ENCODE measurements at places on chromosomes 2 and 18.

- DNase-seq, result no peak
Observed at GRCh38 chr2:32008805-32009515, 1.8 kb downstream of the MEMO1 start.

DNA sequence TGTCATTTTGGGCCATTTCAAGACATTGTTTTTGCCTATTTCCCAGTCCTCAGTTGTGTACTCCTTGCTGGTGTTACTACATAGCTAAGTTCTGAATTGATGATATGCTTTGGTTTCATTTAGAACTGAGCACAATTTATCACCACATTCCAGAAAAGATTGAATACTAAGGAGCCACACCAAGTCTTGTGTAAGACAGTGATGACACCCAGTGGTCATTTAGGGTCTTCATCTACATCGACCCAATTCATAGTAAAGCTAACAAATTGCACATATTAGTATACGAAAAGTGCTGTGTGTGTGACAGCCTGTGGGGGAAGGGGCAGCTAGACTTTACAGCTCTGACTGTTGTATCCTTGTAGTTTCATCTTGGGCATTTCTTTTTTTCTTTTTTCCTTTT lies 10.9 kb upstream of the DLX2 start:
- DNase-seq, result no peak

GRCh38 chr2:230658877-230659652 lies 53.6 kb upstream of the CAB39 start:
- no peak for DNase-seq

- no peak for DNase-seq
Observed at GRCh38 chr2:152505495-152505906, 170.5 kb downstream of the FMNL2 start.

GRCh38 chr2:100592226-100592625 lies 29.4 kb downstream of the PDCL3 start:
- no peak for DNase-seq

DNA sequence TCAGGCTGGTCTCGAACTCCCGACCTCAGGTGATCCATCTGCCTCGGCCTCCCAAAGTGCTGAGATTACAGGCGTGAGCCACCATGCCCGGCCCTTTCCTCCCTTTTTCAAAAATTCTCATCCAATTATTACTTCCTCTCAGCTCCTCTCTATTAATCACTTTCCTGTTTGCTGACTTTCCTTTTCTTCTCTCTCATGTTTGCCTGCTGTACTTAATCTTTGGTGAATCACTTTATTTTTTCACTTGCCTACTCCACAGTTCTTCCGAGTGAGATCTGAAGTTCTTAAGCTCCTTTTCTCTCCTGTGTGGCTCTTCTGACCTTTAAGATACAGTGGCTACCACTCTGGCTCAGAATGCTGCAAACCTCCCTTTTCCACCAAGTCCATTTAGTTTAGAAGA lies 126.3 kb upstream of the SERTAD2 start:
- DNase-seq, result no peak

GRCh38 chr2:6186332-6187151 lies 494.4 kb downstream of the SOX11 start:
- DNase-seq, result no peak

DNA sequence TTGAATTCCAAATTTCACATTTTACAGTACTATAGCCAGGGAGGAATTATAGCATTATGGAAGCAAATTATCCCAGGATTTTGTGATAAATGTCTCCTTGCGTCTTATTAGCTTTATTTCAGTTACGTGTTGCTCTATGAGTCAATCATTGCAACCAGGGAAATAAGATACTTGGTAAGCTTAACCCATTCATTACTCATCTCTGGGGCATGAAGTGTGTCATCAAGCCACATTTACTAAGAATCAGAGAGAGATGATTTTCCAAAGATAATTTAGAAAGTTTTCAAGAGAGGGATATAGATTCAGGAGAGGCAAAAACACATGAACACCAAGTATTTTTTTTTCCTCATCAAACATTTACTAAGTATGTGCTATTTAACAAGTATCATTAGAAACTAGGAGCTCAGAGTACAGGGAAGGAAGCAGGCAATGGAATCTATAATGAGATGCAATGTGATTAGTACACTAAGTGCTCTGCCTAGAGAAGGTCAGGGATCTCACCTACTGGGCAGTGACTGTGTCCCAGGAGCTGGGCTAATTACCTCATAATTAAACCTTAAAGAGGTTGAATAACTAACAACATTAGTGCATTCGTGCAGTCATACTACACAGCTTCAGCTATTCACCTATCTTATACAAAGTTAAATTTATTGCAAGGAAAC lies 217.8 kb upstream of the NXPH2 start:
- no peak for DNase-seq

DNA sequence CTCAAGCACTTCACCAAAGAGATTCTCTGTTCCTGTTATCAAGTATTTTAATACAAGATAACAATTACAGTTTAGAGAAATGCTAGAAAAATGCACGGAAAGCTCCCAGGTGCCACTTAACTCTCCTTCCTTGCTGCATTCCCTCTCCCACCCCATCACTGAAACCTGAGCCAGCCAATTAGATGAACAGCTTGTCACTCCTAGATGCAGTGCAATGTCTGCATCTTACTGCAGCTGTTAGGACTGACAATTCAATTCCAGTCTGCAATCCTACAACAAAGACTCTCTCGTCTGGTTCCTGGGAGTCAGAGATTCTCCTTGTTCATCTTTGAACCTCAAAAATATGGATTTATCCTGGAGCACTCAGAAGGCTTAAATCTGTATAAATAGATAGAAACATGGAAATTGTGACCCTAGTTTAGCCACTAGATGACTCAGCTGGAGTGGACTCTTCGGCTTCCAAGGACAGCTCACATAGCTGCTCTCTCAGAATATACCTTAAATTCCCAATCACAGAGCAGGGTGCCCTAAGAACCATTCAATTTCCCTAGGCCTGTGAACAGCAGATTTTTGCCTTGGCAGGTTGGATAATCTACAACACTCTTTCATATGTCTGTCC lies 311.1 kb downstream of the NRXN1 start:
- no peak for DNase-seq

- no peak for DNase-seq
Observed at GRCh38 chr2:190947141-190947540, 66.5 kb downstream of the GLS start.

- DNase-seq, result no peak
Observed at GRCh38 chr18:21650311-21650710, 38.2 kb downstream of the SNRPD1 start.

DNA sequence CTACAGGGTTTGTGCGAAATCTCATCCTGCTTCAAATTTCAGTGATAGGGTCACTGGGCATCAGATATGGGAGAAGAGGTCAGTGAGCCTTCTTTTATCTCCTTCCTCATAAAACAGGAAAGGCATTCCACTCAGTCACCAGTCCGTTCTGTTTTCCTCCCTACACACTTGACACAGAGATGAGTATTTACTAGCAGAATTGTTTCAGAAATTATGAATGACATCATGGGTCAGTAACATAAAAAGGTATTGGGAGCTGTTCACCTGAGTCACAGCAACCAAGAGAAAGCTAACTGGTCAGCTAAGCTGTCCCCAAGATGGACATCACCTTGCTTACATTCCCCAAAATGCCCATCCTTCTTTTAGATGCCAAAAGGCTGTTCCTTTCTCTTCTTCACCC lies 96.3 kb downstream of the ACVR1 start:
- DNase-seq, result no peak

DNA sequence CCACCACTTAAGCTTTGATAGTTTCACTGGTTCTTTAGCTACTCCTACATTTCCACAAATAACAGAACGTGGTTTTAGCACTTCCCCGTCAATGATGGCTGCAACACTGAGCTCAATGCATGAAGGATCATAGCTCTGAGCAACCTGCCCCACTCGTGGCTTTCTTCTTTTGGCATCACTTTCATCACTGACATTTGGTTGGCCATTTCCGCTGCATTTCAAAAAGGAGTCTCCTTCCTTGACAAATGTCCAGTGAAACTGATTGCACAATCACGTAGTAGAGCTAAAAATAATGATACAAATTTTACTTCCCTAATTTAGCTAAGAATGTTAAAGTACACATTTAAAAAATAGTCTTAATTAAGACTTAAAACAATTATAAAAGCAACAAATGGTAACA lies 205.2 kb upstream of the HDAC4 start:
- no peak for DNase-seq

GRCh38 chr18:9946831-9947230 lies 33.0 kb downstream of the VAPA start:
- no peak for DNase-seq

- no peak for DNase-seq
Observed at GRCh38 chr2:33184041-33184440, 237.3 kb downstream of the LTBP1 start.

DNA sequence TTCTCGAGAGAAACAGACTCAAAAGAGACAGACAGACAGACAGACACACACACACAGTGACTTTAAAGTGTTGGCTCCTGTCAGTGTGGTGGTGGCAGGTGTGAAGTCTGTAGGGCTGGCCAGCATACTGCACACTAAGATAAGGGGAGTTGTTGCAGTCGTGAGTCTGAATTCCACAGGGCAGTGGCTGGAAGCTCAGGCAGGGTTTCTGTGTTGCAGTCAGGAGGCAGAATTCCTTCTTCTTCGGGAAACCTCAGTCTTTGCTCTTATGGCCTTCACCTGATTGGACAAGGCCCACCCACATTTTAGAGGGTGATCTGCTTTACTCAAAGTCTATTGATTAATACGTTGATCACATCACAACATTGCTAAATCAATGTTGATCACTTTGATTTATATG lies 478.4 kb upstream of the HS6ST1 start:
- no peak for DNase-seq

- DNase-seq, result no peak
Observed at GRCh38 chr2:169910109-169910799, 83.0 kb downstream of the UBR3 start.

DNA sequence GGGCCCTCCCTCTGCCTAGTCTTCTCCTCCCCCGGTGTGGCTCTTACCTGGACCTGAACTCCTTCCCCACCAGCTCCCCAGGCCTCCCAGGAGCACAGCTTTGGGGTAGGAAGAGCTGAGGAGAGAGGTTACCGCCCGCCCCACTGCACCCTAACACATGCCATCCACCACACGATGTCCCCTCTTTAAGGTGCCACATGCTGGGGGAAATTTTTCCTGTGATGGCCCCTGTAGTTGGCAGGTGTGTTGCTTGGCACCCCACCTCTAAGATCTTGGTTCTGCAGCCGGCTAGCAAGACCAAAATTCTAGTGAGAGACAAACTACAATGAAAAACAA lies 6.9 kb upstream of the TEX261 start:
- no peak for DNase-seq

DNA sequence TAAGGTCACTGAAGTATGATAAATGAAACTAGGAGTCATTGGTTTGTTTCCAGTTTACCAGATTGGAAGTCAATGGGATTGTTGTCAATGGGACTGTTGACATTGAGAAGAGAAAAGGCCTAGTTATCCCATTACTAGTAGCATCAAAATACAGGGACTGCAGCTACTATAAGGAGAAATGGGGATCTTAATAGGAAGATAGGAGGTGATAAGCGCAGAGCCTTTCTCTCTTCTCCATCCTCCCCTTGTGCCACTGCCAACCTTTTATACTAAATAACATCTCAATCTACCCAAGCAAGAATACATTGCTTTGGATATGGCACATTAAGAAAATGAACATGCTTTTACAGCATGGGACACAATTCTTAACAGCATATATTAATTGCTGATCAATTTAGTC lies 10.5 kb upstream of the BBS5 start:
- no peak for DNase-seq

GRCh38 chr2:28343971-28344715 lies 48.5 kb upstream of the FOSL2 start:
- DNase-seq, result no peak

DNA sequence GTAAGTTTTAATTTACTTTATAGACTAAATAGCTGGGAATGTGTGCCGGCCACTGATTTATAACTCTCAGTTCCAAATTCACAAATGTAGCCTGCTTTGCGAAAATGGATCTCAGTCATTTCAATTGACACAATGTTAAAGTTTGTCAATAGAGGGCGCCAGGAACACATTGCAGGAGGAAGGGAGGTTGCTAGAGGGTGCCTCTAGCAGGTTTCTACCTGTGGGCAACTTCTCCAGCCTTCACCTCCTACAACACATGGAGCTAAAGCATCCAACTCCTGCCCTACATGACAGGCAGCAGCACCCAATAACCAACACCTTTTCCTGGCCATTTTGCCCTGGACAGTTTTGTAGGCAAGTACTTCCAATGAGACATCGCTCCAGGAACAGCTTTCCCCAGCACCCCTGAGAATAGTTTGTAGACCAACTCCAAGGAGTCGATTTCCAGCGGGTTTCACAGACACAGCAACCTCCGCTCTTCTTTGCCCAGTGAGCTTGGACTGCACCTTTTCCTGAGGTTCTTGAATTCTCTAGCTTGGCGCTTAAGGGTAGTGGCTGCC lies 784.8 kb upstream of the CDH2 start:
- DNase-seq, result no peak

DNA sequence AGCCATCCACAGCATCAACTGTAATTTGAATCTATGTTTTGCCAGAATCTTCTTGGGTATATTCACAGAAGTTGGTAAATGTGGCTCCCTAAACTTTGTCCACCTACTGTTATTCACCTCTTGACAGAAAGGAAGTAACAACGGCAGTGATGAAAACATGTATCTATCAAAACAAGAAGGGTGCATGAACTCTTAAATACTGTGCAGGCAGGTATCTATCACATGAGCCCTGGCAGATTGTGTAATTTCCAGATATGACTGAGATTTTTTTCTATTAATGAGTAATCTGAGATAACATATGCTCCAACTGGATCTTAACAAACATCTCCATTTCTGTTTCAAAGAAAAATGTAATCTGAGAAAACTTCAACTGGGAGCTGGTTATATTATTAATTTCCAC lies 36.6 kb downstream of the SFT2D3 start:
- no peak for DNase-seq

DNA sequence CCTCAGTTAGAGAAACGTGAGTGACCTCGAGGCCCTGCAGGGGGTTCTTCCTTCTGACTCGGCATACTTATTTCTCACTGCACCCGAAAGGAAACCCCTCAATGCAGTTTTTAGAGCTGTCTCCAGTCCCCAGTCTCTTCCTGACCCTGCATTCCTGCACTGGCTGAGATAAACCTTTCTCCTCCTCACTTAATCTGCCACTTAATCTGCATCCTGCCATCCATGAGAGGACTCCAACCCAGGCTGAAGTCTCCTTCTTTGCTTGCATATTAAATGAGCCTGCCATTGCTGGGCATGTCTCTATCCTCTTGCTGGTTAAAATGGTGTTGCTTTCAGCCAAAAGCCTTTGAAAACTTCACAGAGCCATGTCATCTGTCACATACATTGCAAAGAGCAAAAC lies 125.6 kb upstream of the GATA6 start:
- DNase-seq, result no peak

- no peak for DNase-seq
Observed at GRCh38 chr2:99935662-99936061, 206.7 kb downstream of the AFF3 start.

- no peak for DNase-seq
Observed at GRCh38 chr2:221641181-221641871, 69.2 kb upstream of the EPHA4 start.

- no peak for DNase-seq
Observed at GRCh38 chr2:29459445-29460179, 344.4 kb downstream of the CLIP4 start.

DNA sequence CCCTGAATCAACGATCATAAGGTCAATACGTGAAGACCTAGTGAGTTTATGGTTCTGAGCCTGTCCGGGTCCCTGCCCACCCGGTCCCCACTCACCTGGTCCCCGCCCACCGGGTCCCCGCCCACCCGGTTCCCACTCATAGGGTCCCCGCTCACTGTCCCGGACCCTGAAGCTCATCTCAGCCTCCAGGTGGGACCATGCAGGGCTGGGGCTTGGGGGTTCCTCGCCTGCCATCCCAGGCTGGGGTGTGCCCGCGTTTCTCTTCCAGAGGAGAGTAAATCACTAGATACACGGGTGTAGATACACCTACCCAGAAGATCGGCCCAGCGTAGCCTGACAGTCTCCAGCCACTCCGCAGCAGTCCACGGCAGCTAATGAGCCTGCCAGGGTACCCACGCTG lies 131.5 kb downstream of the MBP start:
- DNase-seq, result no peak

Measured in NCI-H2107 (cell line).